Nasal cavity respiratory epithelium epithelial cell of viscerocranial mucosa (primary cell): ENCODE measurements at places on chromosomes 1 and 21. TPM values are rescaled to one million over a fixed set of nuclear protein-coding genes. Genes with fewer than 3 reads are reported as not detected.

CFAP107 gene
- total RNA-seq: not detected in 2 replicates

NEGR1 gene
- under 0.01 and 0.07 TPM in 2 replicates for total RNA-seq

PDZK1IP1 gene
- 0.68 and 12.2 TPM in 2 replicates for total RNA-seq

GRIK1 gene
- total RNA-seq: not detected in 2 replicates

HSF2BP gene
- 6.2 and 8.5 TPM in 2 replicates for total RNA-seq

EFNA3 gene
- total RNA-seq: 4.1 and 8.4 TPM in 2 replicates

RIMS3 gene
- total RNA-seq: 0.68 and 2.7 TPM in 2 replicates

COG2 gene
- total RNA-seq: 21.5 and 34.5 TPM in 2 replicates

FCRL4 gene
- not detected in 2 replicates for total RNA-seq

PTPN14 gene
- 55.7 and 72.8 TPM in 2 replicates for total RNA-seq

LINGO4 gene
- not detected in 2 replicates for total RNA-seq

AIM2 gene
- not detected in 2 replicates for total RNA-seq

NR1I3 gene
- not detected in 2 replicates for total RNA-seq

KCNT2 gene
- 0.34 and 0.50 TPM in 2 replicates for total RNA-seq

RCC1 gene
- total RNA-seq: 59.8 and 76.6 TPM in 2 replicates

SMPDL3B gene
- total RNA-seq: 4.3 and 5.8 TPM in 2 replicates

FAM177B gene
- total RNA-seq: not detected in 2 replicates

RIPPLY3 gene
- total RNA-seq: under 0.01 and 0.07 TPM in 2 replicates

LCE1D gene
- not detected in 2 replicates for total RNA-seq

EPHB2 gene
- total RNA-seq: 3.4 and 83.6 TPM in 2 replicates

PERM1 gene
- total RNA-seq: 0.07 TPM in 1 of 2 replicates, not detected in the other

REG4 gene
- not detected in 2 replicates for total RNA-seq

ASCL5 gene
- under 0.01 and 0.07 TPM in 2 replicates for total RNA-seq
